ENCODE measurements at places on chromosomes 6 and 20. TPM values are rescaled to one million over a fixed set of nuclear protein-coding genes. Genes with fewer than 3 reads are reported as not detected.

The ZNF217 gene
- total RNA-seq = 51.8 TPM

The GTSF1L gene
- not detected for total RNA-seq

The PSORS1C1 gene
- not detected for total RNA-seq

The MUCL3 gene
- not detected for total RNA-seq

The RAET1L gene
- not detected for total RNA-seq

The FAXC gene
- not detected for total RNA-seq

The DNAH8 gene
- total RNA-seq = not detected

The SGK2 gene
- total RNA-seq = 0.50 TPM

The PPP1R3G gene
- total RNA-seq = 0.14 TPM

The PNPLA1 gene
- not detected for total RNA-seq

DNA sequence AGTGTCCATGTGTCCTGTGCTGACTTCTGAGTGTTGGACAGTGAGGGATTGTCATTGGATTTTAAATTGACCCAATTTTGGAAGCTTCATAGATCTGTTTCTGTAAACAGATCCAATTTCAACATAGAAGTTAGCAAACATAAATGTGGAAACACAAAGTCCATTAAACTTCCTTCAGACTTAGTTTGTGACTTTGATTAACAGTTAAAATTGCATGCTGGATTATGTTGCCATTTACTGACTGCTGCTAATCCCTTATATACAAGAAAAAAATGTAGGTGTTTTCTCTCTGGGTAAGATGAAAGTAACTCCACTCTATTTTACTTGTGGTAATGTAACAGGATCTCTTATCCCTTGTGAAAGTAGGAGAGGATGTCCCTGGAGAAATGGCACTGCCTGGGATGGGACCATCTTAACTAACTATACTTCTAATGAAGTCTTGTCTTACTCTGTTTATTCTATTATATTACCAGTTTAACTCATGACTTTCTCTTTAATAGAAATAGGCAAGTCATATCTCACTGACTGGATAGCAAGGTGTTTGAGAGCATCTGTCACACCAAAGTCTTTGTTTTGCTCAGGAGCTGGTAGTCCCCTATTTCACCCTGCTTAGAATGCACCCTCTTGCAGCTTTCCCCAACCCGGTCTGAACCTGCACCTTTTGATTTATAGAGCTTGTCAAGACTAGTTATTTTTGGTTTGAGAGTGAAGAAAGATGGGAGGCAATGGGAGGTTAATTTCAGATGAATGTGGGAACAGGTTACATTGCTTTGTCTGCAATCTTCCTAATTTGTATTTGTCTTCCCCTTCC lies 7.2 kb downstream of the TPX2 start:
- no peaks in the 10 kb centered on the region for H3K27me3 ChIP-seq
- no peak overlapping the region for H3K4me3 ChIP-seq
- no peak overlapping the region for H3K27ac ChIP-seq
- DNase-seq = no peak

- H3K36me3 ChIP-seq = peaks cover 21% of the 10 kb centered on the region
- no peak overlapping the region for H3K4me3 ChIP-seq
- no peak for DNase-seq
These were observed 29.8 kb downstream of the C6orf89 start for GRCh38 chr6:36915599-36915998.

- H3K36me3 ChIP-seq = no peaks in the 10 kb centered on the region
- no peak overlapping the region for H3K4me3 ChIP-seq
- DNase-seq = no peak
- no peaks in the 10 kb centered on the region for H3K4me1 ChIP-seq
- H3K27me3 ChIP-seq = peaks cover 1% of the 10 kb centered on the region
- H3K27ac ChIP-seq = no peak overlapping the region
These were observed 34.9 kb upstream of the THBS2 start for GRCh38 chr6:169288591-169288990.

- H3K27ac ChIP-seq = no peak overlapping the region
These were observed 40.9 kb downstream of the CDH22 start for GRCh38 chr20:46267108-46268105.

DNA sequence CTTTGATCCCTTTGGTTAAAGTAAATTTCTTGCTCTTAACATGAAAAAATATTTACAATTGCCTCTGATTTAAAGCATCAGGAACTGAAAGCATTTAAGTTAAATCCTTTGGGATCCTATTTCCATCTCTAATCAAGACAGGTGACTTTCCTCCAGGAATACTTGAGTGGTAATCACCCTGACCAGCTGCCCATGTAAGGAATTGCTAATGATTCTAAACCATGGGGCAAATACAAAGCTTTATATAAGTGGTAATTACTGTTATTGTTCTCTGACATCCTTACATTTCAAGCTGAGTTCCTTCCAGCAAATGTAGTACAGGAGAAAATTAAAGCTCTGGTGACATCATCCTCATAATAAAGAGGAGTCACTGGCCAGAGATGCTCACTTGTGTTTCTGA lies 100.6 kb downstream of the CRYBG1 start:
- no peaks in the 10 kb centered on the region for H3K36me3 ChIP-seq
- no peak for DNase-seq
- no peak overlapping the region for H3K4me3 ChIP-seq
- no peak overlapping the region for H3K27ac ChIP-seq
- H3K27me3 ChIP-seq = no peaks in the 10 kb centered on the region

- DNase-seq = no peak
- no peak overlapping the region for H3K4me3 ChIP-seq
- peaks cover 4% of the 10 kb centered on the region for H3K4me1 ChIP-seq
- no peaks in the 10 kb centered on the region for H3K27me3 ChIP-seq
These were observed 5.9 kb upstream of the MAP1LC3A start for GRCh38 chr20:34552569-34552968.

DNA sequence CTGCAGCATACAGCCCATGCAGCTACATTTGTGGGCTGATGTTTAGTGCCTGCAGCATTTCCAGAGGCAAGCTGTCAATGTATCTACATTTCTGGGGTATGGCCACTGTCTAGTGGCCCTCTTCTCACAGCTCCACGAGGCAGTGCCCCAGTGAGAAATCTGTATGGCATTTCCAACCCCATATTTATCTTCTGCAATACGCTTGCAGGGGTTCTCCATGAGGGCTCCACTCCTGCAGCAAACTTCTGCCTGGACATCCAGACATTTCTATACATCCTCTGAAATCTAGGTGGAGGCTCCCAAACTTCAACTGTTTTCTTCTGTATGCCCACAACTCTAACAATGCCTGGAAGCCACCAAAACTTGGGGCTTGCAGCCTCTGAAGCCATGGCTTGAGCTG lies 502.3 kb downstream of the C6orf118 start:
- H3K4me3 ChIP-seq = no peak overlapping the region
- H3K4me1 ChIP-seq = no peaks in the 10 kb centered on the region
- H3K36me3 ChIP-seq = no peaks in the 10 kb centered on the region

- H3K27ac ChIP-seq = no peak overlapping the region
- no peaks in the 10 kb centered on the region for H3K4me1 ChIP-seq
- no peak for DNase-seq
- H3K27me3 ChIP-seq = no peaks in the 10 kb centered on the region
- no peak overlapping the region for H3K4me3 ChIP-seq
These were observed 139.7 kb downstream of the PAK5 start for GRCh38 chr20:9699181-9699580.

DNA sequence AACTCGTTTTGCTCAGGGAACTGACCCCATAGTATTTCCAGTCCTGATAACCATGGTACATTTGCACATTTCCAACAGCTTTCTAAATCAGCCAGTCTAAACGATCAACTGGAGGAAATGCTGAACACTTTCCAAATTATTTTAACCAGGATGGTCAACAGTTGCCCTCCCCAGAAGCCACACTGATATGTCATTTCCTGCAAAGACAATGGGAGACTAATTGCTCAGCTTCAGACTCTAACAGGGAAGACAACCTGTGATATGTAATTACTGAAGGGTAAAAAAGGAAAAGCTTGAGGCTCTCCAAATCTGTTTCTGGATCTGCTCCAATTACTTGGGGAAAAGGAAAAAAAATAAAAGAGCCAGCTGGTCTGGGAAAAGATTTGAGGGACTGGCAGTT lies 88.8 kb downstream of the FYN start:
- no peak overlapping the region for H3K4me3 ChIP-seq
- peak overlapping the region; percentile 80 for H3K27ac ChIP-seq
- peaks cover 52% of the 10 kb centered on the region for H3K36me3 ChIP-seq
- no peaks in the 10 kb centered on the region for H3K27me3 ChIP-seq

DNA sequence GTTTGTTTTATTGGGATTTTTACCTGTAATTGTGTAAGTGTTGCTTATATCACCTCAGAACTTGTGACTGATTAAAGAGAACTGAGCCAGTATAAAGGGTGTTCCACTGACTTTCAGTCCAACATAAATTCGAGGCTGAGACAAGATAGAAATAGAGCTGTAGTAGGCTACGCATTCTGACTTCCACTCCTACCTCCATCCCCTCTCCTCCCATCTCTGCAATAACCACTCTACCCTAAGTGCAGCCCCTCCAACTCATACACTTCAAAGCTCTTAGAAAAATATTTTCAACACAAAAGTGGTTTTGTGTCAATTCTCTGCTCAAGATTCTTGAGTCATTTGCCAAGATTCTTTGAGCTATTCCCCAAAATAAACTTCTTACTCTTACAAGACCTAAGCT lies 48.7 kb downstream of the FILIP1 start:
- H3K4me1 ChIP-seq = no peaks in the 10 kb centered on the region
- H3K27me3 ChIP-seq = peaks cover 11% of the 10 kb centered on the region

- H3K27me3 ChIP-seq = no peaks in the 10 kb centered on the region
- H3K27ac ChIP-seq = no peak overlapping the region
- no peaks in the 10 kb centered on the region for H3K36me3 ChIP-seq
- DNase-seq = no peak
These were observed 526.8 kb downstream of the CD109 start for GRCh38 chr6:74222768-74223333.

- peaks cover 51% of the 10 kb centered on the region for H3K27me3 ChIP-seq
- H3K27ac ChIP-seq = no peak overlapping the region
- peaks cover 16% of the 10 kb centered on the region for H3K4me1 ChIP-seq
- DNase-seq = no peak
- H3K36me3 ChIP-seq = no peaks in the 10 kb centered on the region
These were observed 1.6 kb downstream of the BEND6 start for GRCh38 chr6:56956491-56956890.

GRCh38 chr6:44733868-44734267 lies 346.4 kb downstream of the CDC5L start:
- H3K27me3 ChIP-seq = no peaks in the 10 kb centered on the region
- peaks cover 13% of the 10 kb centered on the region for H3K4me1 ChIP-seq
- no peaks in the 10 kb centered on the region for H3K36me3 ChIP-seq
- no peak overlapping the region for H3K27ac ChIP-seq
- no peak overlapping the region for H3K4me3 ChIP-seq
- DNase-seq = no peak

DNA sequence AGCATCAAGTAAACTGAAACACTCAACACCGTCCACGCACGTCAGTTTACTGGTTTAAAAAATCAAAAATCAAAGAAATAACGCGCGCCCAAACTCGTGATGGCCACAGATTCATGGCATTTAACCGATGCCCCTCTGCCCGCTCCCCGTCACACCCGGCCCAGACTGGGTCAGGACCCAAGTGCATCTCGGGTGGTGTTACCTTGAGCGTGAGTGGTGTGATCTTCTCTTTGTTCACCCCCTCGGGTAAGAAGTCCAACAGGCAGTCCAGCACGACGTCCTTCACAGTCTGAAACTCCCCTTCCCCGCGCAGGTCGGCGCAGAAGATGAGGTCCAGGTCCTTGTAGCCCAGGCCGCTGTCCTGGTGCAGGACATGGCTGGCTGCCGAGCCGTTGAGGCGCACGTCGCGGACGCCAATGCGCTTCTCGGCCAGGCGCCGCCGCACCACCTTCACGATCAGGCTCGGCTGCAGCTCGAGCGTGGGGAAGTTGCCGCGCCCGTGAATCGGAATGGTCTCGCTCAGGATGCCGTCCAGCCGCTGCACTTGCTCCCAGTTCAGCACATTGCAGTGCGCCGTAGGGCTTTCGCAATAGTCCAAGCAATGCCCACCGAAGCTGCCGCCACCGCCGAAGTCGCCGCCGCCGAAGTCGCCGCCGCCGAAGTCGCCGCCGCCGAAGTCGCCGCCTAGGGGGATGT lies 945 bp downstream of the TENT5A start:
- H3K27ac ChIP-seq = peak overlapping the region; percentile 28
- H3K4me1 ChIP-seq = peaks cover 29% of the 10 kb centered on the region
- peak; percentile 20 for DNase-seq
- peak overlapping the region; percentile 76 for H3K4me3 ChIP-seq
- peaks cover under 1% of the 10 kb centered on the region for H3K36me3 ChIP-seq
- peaks cover 20% of the 10 kb centered on the region for H3K27me3 ChIP-seq

- H3K4me1 ChIP-seq = peaks cover 50% of the 10 kb centered on the region
- no peaks in the 10 kb centered on the region for H3K27me3 ChIP-seq
- H3K4me3 ChIP-seq = no peak overlapping the region
- H3K36me3 ChIP-seq = peaks cover 29% of the 10 kb centered on the region
- DNase-seq = no peak
These were observed 54.5 kb downstream of the RNGTT start for GRCh38 chr6:88908598-88909548.

DNA sequence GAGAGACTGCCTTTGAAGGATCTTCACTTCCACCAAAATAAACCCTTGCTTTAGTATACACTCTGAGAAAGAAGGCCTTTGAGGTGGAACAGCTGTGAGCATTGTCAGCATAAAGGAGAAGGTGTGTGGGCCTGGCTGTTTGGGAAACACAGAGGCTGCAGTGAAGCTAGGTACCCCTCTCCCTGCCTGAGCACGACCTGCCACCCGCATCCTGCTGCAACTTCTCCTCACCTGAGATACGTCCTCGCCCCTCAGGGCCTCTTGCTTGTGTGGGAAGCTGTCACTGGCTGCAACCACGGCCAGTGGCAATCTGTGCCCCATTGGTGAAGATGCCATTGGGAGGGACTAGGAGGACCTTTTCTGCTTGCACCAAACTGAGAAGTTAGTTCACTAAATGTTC lies 307.9 kb downstream of the KIF16B start:
- no peaks in the 10 kb centered on the region for H3K27me3 ChIP-seq

- DNase-seq = no peak
- no peaks in the 10 kb centered on the region for H3K36me3 ChIP-seq
- no peak overlapping the region for H3K27ac ChIP-seq
- H3K27me3 ChIP-seq = peaks cover 23% of the 10 kb centered on the region
- H3K4me3 ChIP-seq = no peak overlapping the region
- peaks cover 11% of the 10 kb centered on the region for H3K4me1 ChIP-seq
These were observed 9.9 kb upstream of the RPS6KA2 start for GRCh38 chr6:166636934-166637333.

GRCh38 chr6:71733970-71734899 lies 152.1 kb upstream of the RIMS1 start:
- no peaks in the 10 kb centered on the region for H3K36me3 ChIP-seq
- DNase-seq = no peak
- H3K4me1 ChIP-seq = no peaks in the 10 kb centered on the region
- H3K27ac ChIP-seq = no peak overlapping the region

GRCh38 chr6:43867996-43868395 lies 98.0 kb downstream of the VEGFA start:
- no peak for DNase-seq
- no peak overlapping the region for H3K27ac ChIP-seq
- no peak overlapping the region for H3K4me3 ChIP-seq
- H3K36me3 ChIP-seq = no peaks in the 10 kb centered on the region
- H3K4me1 ChIP-seq = no peaks in the 10 kb centered on the region
- H3K27me3 ChIP-seq = peaks cover 1% of the 10 kb centered on the region

Measured in activated CD8-positive, alpha-beta T cell treated with anti-CD3 and anti-CD28 coated beads for 36 hours (primary cell).